Forelimb muscle (tissue), 1 donor: ENCODE measurements at places on chromosomes 7 and 10. TPM values are rescaled to one million over a fixed set of nuclear protein-coding genes. Genes with fewer than 3 reads are reported as not detected.

DNA sequence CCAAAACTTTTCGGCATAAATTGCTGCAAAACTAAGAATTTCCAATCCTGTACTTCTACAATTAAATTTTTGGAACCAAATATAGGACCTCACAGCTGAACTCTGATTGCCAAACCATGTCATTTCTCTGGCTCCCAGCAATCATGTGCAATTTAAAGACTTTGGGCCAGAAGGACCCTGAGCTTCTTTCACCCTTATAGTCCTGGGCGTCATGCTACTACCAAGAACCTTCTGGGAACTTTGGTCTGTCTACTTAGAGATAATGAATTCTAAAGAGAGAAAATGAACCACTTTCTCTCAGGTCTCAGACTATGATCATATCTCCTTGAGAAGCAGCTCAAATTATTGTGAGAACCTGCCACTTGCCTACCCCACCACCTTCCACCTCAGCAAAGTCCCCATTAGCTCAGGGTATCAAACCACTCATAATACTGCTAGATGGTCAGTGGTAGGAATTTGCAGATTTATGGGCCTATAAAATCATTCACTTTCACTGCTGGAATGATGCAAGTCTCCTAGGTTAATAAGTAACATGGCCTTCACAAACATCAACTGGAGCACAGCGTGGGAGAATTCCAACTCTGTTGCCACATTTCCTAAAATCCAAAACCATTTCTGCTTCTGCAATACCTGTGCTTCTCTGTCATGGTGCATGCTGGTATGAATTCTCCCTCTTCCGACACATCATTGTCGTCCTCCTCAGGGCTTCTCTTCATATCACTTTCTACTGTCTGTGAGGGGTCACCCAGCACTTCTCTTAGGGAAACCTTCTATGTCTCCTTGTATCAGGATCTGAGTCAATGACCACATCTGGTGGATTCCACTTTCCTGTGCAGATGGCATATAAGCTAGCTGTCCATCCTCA, 6.6 kb upstream of the WDR91 start:
- no peak for DNase-seq

DNA sequence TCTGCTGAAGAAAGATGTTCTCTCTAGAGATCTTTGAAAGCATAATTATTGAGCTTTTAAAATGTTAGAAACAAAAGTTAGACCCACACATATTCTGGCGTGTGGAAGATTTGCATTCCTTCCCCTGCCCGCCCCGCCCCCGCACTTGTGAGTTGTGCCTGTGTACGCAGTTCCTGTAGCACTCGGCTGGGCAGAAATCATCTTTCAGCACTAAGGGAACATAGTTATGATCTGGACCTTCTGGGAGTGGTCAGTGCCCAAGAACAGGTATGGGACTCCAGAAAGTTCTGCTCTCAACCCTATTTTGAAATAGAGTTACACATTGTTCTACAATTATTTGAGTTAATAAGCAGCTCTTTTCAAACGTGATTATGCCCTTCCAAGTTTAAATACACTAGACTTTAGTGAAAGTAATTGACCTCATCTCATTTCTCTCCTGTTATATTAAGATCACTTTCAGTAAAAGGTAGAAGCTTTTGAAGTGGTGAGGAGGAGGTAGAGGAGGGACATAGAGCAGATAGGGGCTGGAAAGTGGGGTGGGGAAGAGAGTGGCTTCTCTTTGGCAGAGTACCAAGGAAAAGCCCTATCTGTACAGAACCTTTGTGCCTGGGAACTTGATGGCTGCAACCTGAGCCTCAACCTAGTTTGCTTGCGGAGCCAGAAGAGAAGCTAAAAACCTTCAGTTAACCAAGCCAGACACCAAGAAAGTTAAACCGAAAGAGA, 5.7 kb downstream of the BLVRA start:
- no peak for DNase-seq

DNA sequence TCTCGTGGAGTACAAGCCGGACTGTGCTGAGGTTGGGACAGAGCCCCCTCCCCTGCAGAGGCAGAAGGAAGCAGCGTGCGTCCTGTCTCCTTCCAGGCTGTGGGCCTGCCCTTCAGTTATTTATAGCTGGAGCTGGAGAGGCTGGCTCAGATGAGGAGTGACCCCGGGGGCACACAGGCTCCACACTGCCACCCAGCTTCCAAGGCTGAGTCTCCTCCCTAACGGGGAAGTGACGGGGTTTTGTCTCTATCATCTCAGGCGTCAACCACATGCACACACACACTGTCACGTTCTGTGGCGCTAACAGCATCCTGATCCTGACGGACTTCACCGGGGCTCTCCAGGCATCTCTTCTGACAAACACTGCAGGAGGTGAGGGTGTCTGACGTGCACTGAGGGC, 25.4 kb downstream of the AMZ1 start:
- DNase-seq = no peak

DNA sequence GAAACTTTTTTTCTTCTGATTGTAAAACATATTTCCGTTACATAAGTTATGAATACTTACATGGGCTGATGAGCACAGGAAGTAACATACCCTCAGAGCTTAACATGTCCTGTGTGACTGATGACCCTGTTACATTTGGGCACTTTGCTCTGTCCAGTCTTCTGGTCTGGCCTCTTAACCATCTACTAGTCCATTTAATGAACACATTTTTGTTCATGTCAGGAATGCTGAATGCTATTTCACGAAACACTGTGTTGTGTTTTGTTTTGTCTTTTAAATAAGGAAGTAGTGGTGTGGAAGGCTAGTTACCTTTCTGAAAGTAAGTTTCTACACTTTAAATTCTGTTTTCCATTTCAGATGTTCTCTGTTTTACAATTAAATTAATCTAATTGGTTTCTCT, 77.7 kb downstream of the RBM33 start:
- DNase-seq = no peak

ASB10 gene
- 6.2 TPM for polyA plus RNA-seq

DNA sequence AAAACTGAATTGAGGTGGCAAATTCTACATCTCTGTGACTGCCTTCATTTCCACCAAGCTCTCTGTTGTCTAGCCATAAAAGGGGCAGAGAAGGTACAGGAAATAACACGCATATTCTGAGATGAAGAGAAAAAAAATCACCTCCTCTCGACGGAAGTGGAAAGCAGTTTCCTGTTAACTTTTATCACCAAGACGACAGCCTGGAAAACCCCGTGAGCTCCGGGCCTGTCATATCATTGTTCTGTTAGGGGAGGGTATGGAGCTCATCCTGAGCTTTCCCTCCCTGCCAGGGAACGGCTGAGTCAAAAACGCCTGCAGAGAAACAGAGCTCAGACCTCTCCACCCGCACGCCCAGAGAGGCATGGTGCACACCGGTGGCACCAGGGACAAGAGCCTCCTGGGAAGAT, 200.3 kb downstream of the PRPF18 start:
- no peak for DNase-seq

COL26A1 gene
- 1.5 TPM for polyA plus RNA-seq

WNT8B gene
- polyA plus RNA-seq = 0.10 TPM

GRCh38 chr7:150924369-150924781, 53.7 kb downstream of the KCNH2 start:
- DNase-seq = no peak

DNA sequence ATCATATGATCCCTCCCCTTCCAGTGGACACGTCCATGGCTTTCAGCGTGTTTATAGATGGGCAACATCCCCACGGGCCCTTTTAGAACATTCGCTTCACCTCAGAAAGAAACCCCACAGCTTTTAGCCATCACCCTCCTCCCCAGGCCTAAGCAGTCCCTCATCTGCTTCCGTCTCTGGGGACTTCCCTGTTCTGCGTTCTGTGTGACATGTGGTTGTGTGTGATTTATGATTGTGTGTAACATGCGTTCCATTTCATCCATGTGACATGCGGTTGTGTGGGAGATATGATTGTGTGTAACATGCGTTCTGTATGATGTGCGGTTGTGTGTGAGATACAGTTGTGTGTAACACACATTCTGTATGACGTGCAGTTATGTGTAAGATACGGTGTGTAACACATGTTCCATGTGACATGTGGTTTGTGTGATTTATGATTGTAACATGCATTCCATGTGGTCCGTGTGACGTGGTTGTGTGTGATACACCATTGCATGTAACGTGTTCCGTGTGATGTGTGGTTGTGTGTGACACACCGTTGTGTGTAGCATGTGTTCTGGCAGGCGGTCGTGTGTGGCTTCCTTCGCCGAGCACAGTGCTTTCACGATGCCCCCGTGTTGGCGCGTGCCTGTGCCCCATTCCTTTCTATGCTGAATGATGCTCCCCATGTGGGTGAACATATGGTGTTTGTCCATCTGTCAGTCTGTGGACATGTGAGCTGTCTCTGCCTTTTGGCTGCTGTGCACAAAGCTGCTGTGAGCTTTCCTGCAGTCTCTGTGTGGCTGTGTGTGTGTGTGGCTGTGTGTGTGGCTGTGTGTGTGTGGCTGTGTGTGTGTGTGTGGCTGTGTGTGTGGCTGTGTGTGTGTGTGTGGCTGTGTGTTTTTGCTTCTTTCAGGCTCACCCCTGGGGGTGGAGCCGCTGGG, 26.2 kb downstream of the PWWP2B start:
- DNase-seq = no peak

PNLIPRP3 gene
- not detected for polyA plus RNA-seq

- DNase-seq = no peak
Measured at GRCh38 chr7:2964208-2964607, 79.5 kb downstream of the CARD11 start.

DNA sequence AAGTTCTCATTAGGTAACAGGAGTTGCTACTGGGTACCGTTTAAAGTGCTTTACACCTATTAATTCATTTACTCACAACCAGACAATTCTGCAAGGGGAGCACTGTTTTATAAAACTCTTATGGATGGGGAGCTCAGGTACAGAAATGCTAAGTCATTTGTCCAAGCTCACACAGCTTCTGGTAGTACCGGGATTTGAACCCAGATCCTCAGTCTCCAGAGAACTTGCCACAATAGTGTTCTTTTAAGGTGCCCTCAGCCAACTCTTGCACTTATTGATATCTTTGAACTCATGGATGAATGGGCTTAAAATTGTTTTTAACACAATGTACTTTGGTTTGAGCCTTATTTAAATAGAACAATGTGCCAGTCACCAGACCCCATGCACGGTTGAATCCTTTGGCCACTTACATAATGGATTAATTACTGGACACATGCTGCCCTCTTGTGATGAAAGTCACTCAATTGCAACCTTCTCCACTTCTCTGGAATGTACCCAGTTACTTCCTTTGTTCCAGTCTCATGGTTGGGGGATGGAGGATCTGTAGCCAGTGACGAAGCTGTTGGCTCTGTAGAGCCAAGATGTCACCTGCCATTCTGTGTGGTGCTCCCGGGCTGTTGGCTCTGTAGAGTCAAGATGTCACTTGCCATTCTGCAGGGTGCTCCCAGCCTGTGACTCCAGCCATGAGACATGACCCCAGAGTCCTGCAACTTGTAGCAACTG, 65.6 kb downstream of the NOD1 start:
- DNase-seq = no peak

- DNase-seq = no peak
Measured at GRCh38 chr10:95355301-95355700, 64.5 kb upstream of the PDLIM1 start.

DNA sequence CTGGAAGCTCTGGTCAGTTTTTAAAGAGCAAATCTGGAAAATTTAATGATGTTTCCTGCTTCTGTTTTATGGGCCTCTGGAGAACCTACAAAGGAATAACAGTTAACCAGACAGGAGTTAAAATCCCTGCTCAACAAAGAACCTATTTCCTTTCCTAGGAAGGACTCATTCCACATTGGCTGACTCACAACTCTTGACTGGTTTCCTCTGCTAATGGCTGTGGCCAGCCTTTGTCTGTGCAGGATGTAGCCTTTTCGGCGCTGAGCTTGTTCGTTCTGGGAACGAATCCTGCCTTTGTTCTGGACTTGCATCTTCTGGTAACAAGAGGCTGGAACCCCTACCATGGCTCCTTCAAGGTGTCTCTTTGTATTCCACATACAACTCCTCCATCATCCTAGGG, 112.8 kb upstream of the PDCD4 start:
- no peak for DNase-seq
